ENCODE measurements at places on chromosomes 1 and 21.

GRCh38 chr1:43592974-43593683 is 56.8 kb upstream of the KDM4A start:
- DNase-seq = no peak

DNA sequence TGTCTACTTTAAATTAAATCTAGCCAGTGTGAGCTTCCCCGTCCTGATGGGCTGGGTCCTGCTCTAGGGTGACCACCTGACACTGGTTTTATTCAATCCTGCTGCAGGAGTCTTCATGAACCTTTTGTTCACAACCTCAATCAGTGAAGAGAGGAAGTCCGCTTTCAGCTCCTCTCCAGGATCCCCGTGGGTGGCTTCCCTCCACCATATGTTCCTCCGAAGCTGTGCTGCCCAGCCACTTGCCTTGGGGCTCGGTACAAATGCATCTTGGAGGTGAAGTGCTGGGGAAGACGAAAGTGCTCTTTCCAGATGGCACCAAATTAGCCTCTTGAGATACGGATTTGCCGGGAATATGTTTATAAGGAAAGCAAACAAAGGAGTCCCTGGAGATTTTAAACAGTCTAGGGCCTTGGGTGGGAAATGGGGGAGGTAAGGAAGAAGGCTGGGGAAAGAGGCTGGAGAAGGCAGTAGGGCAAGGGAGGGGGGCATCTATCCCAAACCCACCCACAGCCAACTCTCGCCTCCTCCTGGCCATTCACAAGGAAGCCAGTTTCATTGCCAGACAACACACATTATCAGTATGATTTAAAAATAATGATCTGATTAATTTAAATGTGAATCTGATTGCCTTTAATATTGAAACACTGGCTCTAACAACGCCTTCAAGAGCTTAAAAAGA is 430.8 kb downstream of the DISC1 start:
- no peak for DNase-seq

GRCh38 chr21:19781881-19782652 is 1216.1 kb upstream of the NCAM2 start:
- DNase-seq = no peak

- no peak for DNase-seq
Measured at GRCh38 chr1:240128366-240128765, 36.7 kb downstream of the FMN2 start.

- DNase-seq = no peak
Measured at GRCh38 chr1:184493987-184494388, 107.2 kb downstream of the C1orf21 start.

DNA sequence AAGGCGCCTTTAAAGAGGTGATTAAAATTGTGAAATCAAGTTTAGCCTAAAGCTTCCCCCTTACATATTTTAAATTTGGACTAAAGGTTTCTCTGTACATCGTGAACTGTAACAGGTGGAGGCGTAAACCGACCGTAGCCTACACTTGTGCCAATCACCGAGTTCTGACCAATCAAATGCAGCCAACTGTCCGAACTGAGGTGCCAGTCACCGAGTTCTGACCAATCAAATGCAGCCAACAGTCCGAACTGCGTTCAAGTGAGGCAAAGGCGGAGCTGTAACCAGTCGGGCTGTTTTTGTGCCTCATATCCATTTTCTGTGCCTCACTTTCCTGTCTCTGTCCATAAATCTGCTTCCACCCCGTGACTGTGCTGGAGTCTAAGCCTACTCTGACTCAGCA is 7.4 kb downstream of the TFF1 start:
- DNase-seq = no peak

DNA sequence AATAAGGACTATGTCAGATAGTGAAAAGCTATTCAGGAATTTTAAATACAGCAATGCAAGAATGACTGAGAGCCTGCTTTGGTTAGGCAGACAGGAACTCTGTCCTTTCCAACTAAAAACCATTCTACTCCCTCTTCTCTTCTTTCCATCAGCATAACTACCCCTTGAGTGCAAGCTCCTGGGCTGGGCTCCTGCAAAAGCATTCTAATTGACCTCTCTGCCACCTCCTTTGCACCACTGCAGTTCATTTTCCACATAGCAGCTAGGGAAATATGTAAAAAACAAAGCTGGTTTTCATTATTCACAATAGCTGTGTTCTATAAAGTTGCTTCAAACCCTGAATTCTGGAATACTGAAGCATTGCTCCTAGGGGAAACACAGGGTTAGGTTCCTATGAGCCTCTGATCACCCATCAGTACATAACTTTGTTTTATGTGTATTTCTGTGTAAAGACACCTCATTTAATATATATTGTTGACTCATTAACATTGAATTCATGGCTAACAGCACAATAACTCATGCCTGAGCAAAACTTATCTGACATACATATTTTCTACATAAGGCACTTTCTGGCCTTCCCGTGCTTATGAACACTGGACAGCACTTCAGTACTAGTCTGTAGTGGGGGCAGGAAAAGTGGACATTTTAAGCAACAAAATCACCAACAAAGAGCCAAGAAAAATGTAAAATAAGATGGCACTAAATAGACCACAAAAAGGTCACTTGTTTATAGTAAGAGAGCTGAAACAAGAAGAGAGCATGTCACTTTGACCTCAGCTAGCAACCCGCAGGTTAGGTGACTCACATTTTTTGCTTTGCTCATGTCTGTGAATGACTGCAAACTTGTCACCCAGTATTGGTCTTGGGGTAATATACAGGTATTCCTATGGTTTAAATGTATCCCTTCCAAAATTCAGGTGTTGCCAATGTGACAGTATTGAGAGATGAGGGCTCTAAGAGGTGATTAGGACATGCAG is 57.9 kb upstream of the IRF2BP2 start:
- DNase-seq = no peak

- DNase-seq = no peak
Measured at GRCh38 chr1:225965231-225965630, 24.2 kb upstream of the LEFTY2 start.

DNA sequence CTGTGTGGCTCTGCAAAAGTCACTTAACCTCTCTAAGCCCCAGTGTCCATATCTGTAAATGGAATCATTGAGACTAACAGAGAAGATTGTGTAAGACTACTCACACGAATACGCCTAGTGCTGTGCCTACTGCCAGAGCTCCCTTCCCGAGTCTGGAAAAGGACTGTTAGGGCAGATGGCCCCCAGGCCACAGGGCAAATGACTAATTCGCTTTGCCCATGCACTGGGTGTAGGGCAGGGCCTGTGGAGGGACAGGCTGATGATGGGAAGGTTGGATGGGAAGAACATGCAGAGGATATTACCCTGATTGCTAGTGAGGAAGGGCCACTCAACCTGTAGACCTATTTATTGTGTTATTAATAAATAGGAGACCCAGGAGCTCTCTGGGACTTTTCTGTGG is 4.2 kb upstream of the GPR61 start:
- no peak for DNase-seq
